Activated CD8-positive, alpha-beta memory T cell treated with anti-CD3 and anti-CD28 coated beads for 1 hour (primary cell): ENCODE measurements at places on chromosomes 13 and 19.

- no peak for DNase-seq
Measured at GRCh38 chr19:55369653-55370304, 484 bp downstream of the IL11 start.

DNA sequence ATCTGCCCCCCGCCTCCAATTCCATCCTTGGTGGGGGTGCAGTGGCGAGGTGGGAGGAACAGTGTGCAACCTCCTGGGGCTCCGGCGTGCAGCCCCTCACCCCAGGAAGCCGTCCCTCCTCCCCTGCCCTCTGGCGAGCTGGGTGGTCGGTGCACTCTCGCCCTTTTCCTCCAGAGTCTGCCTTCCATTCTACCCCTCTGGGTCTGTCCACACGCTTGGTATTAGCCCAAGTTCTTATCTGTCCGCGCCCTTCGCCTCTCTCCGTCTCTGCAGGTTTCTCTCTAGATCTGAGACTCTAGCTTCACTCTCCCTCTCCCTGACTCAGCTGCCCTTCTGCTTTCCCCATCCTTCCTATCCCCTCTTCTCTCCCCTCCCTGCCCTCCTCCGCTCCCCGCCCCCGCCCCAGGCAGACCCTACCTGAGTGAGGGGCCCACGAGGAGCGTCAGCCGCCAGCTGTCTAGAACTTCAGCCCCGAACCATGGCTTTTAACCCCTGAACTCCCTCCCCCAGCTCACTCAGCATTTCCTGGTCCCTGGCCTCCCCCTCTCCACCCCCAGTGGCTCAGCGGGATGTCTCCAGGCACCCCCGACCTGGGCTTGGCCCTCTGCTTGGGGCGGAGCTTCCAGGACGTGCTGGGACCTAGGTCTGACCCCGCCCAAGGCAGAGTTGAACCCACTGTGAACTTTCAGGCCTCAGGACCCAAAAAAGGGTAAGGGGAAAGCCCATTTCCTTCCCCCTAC, 499 bp upstream of the KLK13 start:
- no peak for DNase-seq

DNA sequence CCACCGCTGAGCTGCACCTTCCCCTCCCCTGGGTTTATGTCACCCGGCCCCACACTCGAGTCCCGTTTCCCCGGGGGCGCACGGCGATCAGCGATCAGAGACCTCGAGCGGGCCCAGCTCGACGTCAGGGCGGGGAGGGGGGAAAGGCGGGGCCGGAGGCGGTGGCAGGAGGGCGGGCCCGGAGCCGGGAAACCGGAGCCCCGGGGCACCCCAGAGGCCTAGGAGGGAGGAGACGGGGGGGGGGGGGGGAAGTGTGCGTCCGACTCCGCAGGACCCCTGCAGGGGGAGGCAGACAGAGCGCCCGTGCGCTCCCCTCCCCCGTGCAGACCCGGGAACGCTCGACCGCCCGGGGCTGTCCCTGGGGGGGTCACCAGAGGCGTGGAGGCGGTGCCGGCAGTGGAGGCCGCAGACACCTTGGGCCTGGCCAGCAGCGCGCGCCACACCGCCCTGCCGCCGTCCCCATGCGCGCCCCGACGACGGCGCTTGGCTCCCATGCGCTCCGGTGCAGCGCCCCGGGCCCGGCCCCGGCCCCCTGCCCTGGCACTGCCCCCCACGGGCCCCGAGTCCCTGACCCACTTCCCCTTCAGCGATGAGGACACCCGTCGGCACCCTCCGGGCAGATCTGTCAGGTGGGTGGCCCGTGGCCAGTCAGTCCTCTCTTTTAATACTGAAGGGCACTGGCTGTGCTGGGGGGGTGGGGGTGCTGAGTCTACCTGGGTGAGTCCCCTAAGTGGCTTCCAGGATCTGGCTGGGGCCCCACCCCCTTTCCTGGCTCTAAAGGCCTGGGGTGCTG, 11.8 kb downstream of the PDE4A start:
- DNase-seq = peak; percentile 55

GRCh38 chr19:48569814-48570213, 17.8 kb downstream of the SULT2B1 start:
- no peak for DNase-seq

DNA sequence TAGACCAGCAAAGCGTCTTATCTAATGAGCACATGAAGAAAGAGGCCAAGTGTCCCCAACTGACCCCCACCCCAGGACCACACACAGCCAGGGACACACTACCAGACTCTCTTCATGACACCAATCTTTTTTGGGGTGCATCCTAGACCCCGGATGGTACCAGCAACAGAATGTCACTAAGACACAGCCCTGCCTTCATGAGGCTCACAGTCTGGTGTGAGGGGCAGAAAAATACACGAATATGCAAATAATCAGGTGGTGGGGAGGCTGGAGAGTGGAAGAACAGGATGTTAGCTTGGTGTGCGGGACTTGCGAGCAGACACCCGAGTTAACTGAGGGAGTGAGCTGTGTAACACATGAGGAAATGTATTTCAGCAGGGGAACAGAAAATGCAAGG, 17.5 kb downstream of the AKT2 start:
- no peak for DNase-seq

DNA sequence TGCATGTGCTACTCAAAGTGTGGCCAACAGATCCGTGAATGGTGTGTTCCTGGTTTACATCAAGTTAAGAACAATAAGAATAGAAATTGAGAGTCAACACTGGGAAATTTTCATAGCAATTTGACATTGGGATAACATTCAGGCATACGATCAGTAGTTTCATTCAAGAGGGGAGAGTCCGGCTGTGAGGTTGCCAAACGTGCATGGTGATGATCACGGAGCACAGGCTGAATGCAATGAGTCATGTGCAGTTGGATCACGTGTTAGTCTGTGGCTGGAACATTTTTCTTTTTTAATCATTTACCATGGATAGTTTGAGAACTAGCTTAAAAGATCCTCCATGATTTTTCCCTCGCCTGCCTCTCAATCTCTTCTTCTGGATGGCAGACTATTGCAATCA, 2.5 kb upstream of the DCT start:
- no peak for DNase-seq

DNA sequence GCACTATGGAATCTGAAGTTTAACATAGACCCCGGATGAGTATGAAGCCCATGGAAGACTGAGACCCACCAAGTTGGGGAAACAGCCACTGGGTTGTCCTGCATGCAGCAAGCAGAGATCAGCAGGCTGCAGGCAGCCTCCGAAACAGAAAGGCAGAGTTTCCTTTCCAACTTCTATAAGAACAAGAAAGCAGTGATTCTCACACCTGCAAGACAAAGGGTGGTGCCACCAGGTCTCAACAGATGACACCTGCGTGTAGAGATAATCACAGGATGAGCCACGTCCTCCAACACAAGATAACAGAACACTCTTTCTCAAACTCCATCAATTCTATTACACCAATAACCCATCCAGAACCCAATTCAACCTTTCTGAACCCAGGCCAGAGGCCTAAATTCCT, 457.9 kb downstream of the FOXO1 start:
- no peak for DNase-seq
